ENCODE measurements at places on chromosomes 3 and 15.

DNA sequence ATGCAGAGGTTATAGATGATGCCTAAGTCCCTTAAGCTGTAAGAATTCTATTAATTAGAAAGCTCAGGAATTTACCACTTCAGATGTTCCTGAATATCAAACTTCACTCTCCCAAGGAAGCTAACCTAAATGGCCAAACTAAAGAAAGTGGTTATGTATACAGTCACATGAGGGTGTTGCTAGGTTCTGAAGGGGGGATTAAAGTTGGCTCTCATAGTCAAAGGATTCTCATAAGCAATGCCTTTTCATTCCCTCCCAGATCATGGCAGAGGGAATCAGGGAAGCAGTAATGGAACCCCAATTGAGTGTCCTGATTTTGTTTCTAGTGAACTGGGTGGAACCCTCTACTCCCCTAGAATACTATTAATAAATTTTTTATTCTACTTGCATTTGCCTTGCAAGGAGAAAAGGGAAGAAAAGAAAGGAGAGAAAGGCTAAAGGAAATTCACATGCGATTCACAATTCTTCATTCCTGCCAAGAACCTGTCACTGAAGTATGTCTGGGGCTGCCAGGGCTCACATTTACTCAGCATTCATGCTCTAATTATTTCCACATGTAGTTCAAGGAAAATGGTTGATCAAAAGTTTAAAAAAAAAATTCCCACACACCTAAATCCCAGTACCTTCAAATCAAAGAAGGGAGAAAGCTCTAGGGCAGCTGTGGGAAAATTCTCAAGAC is 25.1 kb downstream of the FSTL1 start:
- DNase-seq = no peak

DNA sequence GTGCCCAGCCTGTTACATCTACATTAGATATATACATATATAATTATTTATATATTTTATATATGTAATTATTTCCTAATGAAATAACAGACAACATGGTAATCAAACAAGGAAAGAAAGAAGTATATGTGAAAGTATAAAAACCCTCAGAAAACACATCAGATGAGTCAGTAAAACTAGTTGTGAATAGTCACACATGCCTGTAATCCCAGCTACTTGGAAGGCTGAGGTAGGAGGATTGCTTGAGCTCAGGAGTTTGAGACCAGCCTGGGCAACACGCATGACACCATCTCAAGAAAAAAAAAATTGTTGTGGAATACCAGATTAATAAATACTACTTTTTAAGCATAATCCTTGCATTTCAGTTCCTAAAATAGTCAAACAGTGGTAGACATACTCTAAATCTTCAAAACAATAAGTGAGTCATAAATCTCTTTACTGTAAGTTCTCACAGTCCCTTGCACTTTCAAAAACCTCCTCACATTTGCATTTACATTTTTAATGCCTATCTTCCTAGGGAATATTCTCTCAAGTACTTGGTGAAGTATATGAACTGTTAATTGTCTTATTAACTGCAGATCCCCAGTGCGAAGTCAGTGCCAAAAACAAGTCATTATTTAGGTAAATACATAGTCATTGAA is 106.5 kb downstream of the MYO9A start:
- DNase-seq = no peak

DNA sequence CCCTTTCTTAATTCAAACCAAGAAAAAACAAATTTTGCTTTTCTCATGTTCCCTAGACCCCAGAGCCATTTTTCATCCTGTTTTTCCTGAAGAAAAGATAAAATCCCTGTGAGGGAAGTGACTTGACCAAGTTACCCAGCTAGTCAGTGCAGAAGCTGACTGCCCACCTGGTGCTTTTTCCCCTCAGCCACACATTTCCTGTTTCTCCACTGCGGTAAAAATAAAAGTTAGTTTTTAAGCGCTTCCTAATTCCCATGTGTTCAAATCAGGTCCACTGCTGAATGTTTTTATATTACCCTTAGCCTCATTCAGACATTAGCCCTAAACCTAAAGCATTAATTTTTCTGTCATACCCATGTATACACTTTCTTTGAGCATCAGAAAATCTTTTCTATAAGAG is 26.1 kb downstream of the PPP2R3A start:
- DNase-seq = no peak

DNA sequence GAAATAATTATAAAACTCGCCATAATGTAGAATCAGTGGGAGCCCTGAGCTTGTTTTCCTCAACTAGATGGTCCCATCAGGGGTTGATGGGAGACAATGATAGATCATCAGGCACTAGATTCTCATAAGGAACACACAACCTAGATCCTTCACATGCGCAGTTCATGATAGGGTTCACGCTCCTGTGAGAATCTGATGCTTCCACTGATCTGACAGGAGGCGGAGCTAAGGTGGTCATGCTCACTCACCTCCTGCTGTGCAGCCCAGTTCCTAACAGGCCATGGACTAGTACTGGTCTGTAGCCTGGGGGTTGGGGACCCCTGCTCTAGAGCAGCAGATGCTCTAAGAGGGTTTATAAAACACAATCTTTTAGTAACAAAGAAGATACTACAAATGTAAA is 183.6 kb downstream of the ANXA2 start:
- DNase-seq = no peak

- peak; percentile 82 for DNase-seq
Observed at GRCh38 chr3:98039322-98040024, 4.4 kb upstream of the GABRR3 start.

GRCh38 chr3:173396191-173397041 is 1.1 kb upstream of the NLGN1 start:
- no peak for DNase-seq

GRCh38 chr3:134363381-134363755 is 10.9 kb downstream of the AMOTL2 start:
- DNase-seq = peak; percentile 41
